H1 (cell line): ENCODE measurements at places on chromosomes 3 and 15.

GRCh38 chr3:61192222-61192621, 59.0 kb downstream of the FHIT start:
- DNase-seq = no peak

DNA sequence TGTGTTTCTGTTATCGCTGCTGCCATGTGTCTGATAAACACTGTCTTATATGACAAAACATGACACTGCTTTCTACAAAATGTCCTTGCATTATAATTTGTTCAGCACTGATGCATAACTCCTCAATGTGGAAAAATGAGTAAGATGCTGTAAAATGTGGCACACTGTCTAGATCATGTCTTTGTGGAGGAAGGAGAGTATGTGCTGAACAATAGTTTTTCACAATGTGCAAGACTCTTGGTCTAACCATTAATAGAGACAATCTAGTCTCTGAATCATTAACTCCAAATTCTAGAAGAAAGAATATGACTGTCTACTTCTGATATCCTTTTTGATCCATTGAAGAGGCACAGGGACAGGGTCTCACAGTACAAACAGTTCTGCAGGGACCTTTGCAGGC, 127.9 kb upstream of the RARB start:
- no peak for DNase-seq

DNA sequence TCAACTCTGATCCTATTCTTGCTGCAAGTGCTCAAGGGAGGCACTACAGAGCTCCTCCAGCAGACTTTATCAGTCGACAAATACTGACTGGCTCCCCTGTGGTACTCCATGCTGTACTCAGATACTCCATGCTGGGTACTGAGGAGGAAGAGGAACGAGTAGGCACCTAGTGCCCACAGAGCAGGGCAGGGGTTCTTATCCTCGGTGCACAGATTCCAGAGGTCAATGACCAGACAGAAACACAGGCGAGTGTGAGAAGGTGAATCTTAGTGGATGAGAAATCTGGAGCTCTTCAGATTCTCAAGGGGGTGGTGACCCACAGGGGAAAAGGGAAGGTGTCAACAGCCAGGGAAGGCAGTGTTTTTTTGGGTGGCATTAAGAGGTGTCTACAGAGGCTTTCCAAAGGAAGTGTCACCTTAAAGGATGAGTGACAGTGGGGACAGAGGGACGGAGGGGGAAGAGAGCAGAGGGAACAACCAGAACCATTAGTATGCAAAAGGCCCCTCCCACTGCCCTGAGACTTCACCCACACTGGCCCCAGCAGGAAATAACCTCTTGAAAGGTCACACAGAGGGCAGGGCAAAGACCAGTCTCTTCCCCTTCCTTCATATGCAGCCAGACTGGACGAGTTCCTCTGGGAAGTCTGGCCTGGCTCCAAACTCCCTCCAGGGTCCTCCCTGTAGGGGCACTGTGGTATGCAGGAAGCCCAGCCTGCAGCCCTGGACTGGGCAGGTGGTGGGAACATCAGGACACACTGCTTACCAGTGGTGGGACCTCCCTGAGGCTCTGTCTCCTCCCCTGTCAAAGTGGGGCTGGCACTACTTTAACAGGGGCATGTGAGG, 27.5 kb downstream of the CCDC12 start:
- no peak for DNase-seq

GRCh38 chr3:47283193-47283537, 421 bp downstream of the KLHL18 start:
- DNase-seq = no peak

DNA sequence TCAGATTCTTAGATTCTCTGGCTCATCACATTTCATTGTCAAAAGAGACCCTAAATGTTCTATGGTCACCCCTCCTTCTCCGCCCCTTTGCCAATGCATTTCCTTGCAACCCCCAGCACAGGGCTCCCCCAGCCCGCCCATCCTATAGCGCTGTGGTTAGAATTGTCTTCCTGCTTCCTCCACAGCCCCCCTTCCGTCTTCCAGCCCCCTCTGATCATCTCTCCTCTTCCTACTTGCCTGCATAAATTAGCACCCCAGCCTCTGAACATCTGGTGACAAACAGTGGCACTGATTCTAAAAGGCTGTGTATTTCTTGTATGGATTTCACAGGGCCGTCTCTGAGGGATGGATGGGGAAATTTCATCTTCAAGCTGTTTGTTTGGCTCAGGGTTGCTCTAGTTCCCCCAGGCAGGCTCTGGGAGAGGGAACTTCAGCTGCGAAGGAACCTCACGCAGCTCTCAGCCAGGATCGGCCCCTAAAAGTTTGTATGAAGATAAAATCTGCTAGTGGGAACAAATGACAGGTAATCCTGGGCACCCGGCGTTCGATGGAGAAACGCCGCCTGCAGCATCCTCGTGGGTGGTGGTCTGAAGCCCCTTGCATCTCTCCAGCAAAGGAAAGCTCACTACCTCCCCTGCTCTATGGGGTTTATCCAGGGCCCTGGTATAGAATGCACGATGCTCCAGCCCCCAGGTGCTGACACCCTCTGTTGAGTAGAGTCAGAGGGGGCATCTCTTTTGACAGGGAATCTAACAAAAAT, 83.0 kb downstream of the WNT7A start:
- DNase-seq = no peak

DNA sequence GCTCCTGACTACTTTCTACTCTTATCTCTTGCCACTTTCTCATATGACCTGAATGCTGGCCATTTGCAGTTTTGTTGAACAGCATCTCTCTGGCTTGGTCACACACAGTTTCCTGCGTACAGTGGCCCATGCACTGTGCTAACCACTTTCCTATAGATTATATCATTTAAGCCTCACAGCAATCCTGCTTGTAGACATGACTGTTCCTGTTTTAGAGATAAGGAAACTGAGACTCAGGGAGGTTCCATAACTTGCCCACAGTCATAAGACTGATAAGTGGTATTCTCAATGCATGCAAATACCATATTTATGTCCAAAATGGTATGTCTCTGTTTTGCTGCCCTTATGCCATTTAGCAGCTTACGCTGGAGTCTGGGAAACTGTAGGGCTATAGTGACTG, 229.5 kb downstream of the NR1D2 start:
- DNase-seq = no peak

GRCh38 chr3:27046351-27046750, 322.8 kb downstream of the NEK10 start:
- no peak for DNase-seq

- no peak for DNase-seq
These were observed 57.1 kb upstream of the MBNL1 start for GRCh38 chr3:152211655-152212054.
